ENCODE measurements at places on chromosomes 12 and 14. TPM values are rescaled to one million over a fixed set of nuclear protein-coding genes. Genes with fewer than 3 reads are reported as not detected.

Gene KLHDC2
- total RNA-seq: 53.6 TPM

Gene LIN7A
- 0.19 TPM for total RNA-seq

Gene TBC1D30
- 19.6 TPM for total RNA-seq

Gene ACYP1
- total RNA-seq: 6.6 TPM

Gene PTGDR
- total RNA-seq: not detected
